Bronchial epithelial cell (primary cell): ENCODE measurements at places on chromosomes 6 and 20. TPM values are rescaled to one million over a fixed set of nuclear protein-coding genes. Genes with fewer than 3 reads are reported as not detected.

The GNAS-AS1 gene
- total RNA-seq = 0.13 and 1.3 TPM in 2 replicates

The CD40 gene
- total RNA-seq = 4.7 and 6.5 TPM in 2 replicates

The TINAG gene
- total RNA-seq = not detected in 2 replicates

The TFAP2C gene
- total RNA-seq = 2.9 and 5.1 TPM in 2 replicates

The WFDC10B gene
- total RNA-seq = not detected in 2 replicates

The TRIM10 gene
- total RNA-seq = not detected in 2 replicates

The GSTA3 gene
- total RNA-seq = not detected in 2 replicates

The MUCL3 gene
- under 0.01 TPM in 1 of 2 replicates, not detected in the other for total RNA-seq

The CST2 gene
- total RNA-seq = not detected in 2 replicates

The CGA gene
- not detected in 2 replicates for total RNA-seq

The TMEM200A gene
- total RNA-seq = 0.26 and 0.79 TPM in 2 replicates
